Stimulated activated CD8-positive, alpha-beta memory T cell treated with anti-CD3 and anti-CD28 coated beads, Interleukin-2, amount 100 ng/mL, for 1 hour (primary cell): ENCODE measurements at places on chromosomes 2 and 18.

DNA sequence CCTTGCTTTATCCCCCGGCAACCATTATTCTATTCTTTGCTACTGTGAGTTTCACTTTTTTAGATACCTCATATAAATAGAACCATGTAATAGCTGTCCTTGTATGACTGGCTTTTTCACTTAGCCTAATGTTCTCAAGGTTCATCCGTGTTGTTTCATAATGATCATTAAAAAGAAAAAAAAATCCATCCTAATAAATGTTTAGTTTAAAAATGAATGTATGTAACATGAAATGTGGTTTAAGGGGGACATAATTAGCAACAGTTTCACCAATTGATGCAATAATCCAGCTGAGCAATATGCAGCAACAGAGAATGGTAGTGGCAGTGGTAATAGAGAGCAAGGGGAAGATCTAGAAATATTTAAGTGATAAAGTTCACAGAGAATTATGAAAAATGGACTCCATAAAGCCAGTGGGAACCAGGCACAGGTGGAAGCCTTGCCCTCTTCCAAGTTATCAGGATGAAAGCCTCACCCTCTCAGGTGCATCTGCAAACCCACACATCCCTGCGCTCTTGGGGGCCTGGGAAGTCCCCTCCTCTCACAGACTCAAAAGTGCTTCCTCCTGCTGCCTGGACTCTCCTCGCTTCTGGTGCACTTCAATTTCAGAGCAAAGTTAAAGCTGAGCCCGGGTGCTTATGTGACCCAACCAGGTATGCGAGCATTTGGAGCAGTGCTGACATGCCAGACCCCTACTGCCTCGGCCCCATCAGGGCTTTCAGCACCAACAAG is 1403.3 kb upstream of the SLC39A10 start:
- DNase-seq, result no peak

- no peak for DNase-seq
Observed at GRCh38 chr18:407626-408224, 92.8 kb downstream of the COLEC12 start.

DNA sequence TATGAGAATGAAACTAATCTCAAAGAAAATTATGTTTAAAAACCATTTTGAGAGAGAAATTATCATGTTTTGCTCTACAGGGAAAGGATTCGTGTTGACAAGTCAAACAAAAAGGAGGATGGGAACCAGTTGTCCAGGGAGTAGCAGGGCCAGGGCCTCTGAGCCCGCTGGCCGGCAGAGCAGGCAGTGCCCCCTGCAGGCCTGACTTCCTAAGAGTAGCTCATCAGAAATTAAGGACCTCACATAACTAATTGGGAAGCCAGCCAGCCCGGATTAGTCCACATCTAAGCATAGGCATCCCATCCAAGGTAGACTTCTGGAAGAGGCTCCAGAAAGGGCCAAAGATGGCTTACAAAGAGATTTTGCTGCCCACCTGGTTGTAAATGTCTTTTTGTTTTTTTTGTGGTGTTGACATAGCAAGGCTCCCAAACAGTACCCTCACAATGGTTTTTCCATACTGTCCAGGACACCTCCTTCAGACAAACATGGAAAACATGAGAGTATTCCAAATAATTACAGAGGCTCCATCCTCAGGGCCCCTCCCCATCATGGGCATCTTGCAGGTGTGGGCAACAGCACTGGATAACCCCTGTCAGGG is 241.2 kb upstream of the TANK start:
- no peak for DNase-seq

- DNase-seq, result no peak
Observed at GRCh38 chr2:28378679-28379584, 13.7 kb upstream of the FOSL2 start.

DNA sequence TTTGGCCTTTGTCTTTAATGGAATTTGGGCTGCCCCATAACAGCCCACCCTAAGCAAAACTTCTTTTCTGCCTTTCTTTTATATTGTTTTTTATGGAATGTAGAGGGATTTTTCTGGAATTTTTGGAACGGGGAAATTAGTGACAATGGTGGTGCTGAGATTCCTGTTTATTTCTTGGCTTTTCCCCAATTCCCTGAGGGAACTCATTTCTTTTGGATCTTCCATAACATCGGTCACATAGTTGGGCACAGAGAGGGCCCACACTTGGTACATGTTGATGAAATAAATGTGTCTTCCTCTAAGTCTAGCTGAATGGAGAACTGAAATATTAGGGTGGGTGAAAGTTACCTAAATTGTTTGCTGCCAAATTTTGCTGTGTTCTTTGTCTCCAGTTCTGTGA is 191.6 kb upstream of the TNP1 start:
- DNase-seq, result no peak

DNA sequence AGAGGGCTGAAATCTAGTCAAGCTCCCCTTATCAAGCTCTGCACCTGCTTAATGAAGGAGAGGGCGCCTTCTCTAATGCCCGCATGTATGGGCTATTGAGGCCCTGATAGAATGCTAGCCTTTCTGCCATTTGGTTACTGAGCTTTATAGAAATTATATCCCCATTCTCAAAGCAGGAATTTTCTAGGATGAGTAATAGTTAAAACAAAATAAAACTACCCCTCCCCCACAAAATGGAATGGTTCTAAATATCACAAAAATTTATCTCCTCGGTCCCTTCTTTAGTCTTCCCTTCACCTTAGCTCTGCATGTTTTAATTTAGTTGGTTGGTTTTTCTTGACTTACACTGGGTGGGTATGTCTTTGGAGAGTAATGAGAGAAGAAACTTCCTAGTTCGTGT is 37.7 kb downstream of the CD28 start:
- DNase-seq, result no peak

DNA sequence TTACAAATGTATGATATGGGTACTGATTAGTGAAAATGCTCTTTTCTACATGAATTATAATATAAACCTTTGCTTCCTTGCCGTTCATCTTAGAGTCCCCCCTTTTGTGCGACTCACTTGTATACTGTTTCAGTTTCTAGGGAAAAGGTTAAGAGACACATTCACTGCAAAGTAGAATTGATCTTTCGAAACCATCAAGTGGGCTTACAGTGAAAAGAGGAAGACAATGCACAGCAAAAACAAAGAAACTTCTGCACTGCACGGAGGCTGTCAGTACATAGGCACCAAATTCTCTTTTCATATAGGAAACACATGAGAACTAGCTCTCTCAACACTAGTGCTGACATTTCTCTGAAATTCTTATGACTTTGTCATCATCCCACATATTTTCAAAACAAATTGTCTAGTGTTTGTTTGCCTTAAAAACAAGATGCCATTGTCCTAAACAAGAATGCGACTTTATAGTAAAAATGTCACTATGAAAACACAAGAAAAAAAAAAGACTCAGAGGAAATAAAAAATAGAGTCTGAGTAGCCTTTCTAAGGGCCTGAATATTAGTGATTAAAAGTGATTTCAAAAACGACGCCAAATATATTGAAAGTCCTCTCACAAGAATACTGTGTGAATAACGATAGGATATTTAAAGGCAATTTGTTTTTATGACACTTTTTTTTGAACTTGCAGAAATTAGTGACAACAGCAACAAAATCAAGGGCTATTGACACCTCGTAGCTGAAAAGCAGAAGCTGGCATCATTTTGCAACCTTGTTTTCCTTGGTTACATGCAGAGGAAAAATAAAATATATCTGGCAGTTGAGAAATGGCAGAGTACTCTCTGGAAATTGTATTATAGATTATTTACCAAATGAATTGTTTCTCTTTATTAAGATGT is 827.0 kb downstream of the BCL11A start:
- DNase-seq, result no peak

DNA sequence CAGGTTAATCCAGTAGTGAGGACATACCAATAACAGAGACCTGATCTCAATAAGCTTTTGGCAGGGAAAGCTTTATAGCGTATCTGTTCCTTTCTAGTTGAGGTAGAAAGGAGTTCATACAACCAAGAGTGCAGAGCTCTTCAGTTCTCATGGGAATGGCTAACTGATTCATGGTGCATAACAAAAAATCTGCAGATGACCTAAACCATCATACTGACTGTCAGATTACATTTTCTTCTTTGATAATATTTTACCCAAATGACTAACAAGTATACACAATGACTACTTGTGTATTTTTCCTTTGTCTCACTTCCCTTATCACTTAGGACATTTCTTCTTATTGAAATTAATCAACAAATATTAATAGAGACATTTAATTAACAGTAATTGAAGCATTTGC is 140.0 kb upstream of the SERTAD2 start:
- no peak for DNase-seq
